ENCODE measurements at places on chromosomes 13 and 19.

DNA sequence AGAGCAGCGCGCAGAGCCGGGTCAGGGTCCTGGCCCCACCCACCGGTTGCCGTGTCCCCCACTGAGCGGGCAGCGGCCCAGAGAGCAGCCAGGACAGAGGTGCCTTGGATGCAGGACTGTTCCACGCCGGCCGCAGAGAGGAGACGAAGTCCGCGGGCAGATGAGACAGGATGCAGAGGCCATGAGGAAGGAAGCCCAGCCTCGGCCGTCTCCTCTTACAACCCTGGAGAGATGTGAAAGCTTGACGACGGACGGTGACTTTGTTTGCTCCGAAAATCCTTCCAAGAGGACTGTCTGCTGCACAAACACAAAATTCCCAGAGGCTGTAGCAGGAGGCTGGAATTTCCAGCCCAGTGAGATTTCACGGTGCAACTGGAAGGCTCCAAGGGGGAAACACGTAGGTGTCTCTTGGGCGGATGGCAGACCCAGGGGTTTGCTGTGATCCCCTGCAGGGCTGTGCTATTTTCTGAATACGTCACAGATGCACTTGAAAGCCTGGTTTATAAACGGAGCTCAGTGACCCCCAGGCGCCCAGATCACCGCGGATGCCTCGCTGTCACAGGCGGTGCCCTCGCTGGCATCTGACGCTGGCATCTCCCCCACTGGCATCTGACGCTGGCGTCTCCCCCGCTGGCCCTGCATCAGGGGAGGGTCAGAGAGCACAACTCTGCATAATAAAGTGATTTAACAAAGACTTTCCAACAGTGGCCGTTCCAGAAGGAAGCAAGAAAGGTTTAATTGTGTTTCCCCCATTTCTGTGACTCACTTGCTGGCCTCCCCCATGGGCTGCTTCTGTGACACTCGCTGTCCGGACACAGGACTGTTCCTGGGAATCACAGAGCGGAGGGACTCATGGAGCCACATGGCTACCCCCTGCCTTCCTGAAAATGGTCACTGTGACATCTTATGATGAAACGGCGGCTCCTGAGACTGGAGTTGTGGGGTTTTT is 62.0 kb upstream of the C13orf46 start:
- DNase-seq: no peak

DNA sequence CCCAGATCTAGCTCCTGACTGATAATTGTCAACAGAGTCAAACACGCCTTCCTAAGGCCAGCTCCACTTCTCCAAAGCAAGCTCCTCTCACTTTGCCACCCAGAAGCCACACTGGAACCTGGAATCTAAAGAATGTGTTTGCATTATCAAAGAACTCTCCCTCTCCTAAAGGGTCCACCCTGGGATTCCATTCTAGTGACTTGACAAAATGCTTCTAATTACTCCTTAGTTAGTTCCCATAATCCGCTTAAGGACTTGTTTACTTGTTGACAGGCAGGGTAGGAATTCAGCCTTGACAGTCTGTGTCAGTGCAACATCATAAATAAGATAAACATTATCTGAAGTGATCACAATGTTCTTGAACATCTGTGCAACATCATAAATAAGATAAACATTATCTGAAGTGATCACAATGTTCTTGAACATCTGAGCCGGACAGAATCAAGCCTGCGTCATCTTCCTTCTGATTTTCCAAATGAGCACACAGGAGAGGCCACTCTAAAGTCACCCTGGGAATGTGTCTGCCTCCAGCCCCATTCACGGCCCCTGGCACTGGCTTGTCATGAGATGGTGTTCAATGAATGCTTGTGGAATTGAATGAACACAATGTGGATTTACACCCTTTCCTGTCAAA is 512.1 kb downstream of the IRS2 start:
- peak; percentile 65 for DNase-seq

DNA sequence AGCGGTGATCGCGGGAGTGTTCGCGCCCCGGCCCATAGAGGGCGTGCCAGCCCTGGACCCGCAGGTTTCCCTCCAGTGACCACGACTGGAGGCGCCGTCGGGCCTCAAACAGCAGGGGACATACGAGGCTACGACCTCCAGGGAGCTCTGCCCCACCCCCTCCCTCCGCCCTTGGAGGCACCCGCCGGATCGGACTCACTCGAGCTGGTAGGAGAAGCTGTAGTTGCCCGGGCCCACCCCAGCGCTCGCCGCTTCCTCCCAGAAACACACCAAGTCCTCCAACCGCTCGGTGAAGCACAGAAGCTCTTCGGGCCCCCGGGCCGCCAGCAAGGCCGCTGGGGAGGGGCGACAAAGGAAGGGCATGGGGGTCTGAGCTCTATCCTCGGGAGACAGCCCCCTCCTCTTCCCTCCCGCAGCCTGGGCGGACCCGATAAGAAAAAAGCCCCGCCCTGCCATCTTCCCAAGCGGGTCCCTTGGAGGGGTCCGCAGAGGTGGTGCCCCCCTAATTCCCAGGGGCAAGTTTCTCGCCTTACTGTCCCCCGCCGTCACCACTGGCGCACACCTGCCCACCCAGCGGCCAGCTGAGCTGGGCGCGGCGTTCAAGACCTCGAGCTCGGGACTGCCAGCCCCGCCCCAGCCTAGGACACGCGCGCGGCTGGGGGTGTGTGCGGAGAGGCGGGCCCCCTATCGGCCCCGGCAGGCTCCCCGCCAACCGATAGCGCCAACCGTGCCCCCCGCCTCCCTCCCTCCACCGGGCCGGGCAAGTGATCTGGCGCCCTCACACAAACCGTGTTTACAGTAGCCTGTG is 1.0 kb downstream of the EPOR start:
- peak; percentile 15 for DNase-seq

GRCh38 chr19:44647144-44647543 is 3.4 kb downstream of the PVR start:
- DNase-seq: no peak

DNA sequence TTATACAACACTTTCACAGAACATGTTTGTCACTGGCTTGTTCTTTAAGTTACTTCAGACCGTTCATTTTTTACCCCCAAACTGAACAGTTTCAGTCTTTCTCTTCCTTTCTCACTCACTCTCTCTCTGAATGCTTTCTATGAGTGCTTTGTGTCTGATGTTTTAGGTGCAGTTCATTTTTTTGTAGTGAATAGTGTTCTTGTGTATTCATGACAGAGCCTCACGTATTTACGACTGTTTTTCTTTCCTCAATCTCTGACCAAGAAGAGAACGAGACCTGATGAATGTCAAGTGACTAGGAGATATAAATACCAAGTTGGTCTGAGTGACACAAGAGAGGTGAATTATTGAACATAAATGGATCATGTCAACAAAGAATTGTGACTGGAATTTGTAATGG is 1525.0 kb upstream of the MIR17HG start:
- DNase-seq: no peak

DNA sequence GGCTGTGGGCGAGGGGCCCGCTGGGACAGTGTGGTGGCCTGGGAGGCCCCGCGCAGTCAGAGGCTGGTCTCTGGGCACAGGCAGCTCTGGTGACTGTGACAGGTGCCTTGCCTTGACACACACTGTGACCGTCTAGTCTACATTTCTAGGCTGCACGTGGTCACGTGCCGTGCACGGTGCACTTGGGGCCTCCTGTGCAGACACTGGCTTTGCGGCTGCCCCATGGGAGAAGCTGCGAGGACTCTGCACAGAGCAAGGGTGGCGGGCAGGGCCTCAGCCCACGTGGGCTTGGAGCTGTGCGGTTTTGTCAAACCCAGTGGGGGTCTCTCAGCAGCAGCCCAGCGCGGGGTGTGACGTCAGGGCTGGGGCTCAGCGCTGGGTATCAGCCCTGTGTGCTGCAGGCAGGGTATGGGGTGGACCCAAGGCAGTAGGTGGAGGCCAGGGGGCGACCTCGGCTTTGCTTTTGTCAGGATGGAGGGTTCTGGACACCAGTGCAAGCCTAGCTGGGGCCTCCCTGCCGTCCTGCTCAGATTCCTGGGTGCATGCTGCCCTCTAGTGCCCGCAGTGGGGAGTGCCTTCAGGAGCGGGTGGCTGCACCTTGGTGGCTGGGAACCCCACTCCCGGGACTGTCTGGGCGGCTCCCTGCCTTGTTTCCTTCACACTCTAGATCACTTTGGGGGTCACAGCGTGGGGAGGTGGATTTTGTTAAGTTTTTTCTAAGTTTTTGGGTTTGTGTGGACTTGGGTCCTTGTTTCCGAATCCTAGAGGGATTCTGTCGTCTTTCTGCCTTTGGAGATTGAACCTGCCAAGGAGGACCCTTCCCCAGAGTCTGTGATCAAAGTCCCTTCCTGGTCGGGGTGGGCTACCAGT is 62.6 kb downstream of the KDM4B start:
- DNase-seq: peak; percentile 67

DNA sequence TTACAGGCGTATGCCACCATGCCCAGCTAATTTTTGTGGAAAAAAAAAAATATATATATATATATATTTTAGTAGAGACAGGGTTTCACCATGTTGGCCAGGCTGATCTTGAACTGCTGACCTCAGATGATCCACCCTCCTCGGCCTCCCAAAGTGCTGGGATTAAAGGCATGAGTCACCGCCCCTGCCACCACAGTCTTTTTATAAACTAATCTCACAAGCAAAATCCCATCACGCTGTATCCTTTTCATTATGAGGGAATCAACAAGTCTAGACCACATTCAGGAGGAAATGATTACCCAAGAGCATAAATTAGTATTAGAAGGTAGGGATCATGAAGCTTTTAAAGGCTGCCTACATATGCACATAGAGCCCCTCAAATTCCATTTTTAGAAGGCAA is 210.6 kb upstream of the NBEA start:
- no peak for DNase-seq

GRCh38 chr13:46552303-46552682 is 677 bp upstream of the LRCH1 start:
- DNase-seq: no peak

- DNase-seq: peak; percentile 19
These were observed 2.1 kb upstream of the KLHL26 start for GRCh38 chr19:18634612-18635297.

DNA sequence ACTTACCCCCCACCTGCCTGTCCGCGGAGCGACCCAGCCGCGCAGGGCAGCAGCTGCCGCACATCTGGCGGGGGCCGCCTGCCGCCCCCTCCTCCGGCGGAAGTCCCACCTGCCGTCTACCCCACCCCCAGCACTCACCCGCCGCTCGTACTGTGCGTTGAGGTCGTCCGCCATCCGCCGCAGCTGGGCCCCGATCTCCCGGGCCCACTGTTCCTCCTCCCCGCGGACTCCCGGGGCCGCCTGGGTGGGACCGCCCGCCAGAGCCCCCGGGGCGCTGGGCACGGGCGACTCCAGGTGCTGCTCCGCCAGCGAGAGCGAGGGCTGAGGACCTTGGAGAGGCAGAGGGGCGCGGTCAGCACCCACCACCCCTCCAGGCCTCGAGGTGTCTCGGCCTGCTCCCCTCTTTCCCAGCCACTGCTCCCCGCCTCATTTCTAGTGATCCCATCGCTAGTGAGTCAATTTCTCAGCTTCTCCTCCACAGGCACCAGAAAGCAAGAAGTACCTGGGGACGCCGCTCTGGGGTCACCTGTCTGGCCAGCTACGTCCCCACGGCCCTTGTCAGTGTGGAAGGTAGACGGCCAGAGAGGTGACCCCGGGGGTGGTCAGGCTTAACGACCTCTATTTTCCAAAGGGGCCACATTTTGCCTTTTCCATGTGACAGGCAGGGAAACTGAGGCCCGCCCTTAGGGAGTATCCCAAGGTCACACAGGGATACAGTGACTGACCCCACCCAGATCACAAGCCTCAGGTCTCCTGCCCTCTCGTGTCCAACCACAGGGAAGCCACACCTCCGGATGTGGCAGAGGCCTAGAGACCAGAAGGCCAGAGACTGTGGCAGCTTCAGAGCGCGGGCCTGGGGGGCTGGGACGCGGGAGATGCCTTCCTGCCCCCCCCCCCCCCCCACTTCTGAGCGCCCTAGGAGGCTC is 4.3 kb downstream of the BBC3 start:
- DNase-seq: peak; percentile 65

GRCh38 chr13:95564091-95564490 is 11.6 kb downstream of the CLDN10 start:
- DNase-seq: peak; percentile 7

GRCh38 chr13:98975822-98976261 is 2.0 kb downstream of the DOCK9 start:
- no peak for DNase-seq

GRCh38 chr13:99596180-99596579 is 94.9 kb downstream of the TM9SF2 start:
- no peak for DNase-seq

DNA sequence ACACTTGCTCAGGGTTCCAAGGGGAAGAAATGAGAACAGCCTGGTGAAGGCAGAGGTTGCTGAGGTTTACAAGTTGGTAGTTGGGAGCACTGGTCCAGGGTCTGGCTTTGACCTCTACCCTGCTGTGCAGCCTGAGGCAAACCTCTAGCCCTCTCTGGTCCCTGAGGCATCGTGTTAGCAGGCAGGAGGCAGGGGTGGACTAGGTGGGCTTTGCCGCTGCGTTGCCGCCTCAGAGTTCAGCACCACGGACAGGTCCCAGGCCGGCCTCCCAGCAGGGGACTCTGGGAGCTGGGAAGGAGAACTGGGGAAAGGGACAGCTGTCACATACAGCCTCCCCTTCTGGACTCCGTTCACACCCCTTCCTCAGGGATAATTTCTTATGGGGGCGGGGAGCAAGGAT is 3.1 kb downstream of the NCAN start:
- peak; percentile 25 for DNase-seq

GRCh38 chr19:15498910-15499309 is 9.4 kb upstream of the CYP4F22 start:
- DNase-seq: no peak
